ENCODE measurements at places on chromosomes 2 and 18.

DNA sequence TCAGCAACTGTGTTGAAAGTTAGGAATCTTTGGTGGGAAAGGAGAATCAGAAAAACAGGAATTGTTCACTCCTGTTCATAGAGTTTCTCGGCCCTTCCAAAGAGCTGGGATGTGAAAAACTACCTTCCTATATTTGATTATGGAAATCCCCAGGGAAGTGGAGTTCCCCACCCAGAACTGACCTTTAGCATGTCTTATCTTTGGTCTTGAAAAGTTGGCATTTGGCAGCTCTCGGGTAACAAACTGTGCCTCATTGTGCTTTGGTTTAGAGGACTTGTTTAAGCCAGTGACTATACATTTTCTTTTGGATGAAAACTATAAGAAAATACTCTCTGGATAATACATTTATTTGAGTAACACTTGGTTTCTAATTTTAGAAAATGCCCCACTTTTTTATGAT, 51.3 kb upstream of the CERS6 start:
- DNase-seq, result no peak

DNA sequence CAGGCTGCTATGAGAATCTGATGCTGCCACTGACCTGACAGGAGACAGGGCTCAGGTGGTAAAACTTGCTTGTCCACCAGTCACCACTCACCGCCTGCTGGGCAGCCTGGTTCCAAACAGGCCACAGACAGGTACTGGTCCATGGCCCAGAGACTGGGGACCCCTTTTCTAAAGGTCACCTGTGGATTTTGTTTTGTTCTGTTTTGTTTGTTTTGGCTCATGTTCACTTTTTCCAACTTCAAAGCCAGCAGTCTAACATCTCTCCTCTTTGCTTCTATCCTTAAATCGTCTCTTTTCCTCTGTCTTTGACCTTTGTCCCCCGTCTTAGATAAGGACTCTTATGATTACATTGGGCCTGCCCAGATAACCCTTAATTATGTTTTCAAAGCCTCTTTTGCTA, 3.3 kb upstream of the CERKL start:
- DNase-seq, result no peak

DNA sequence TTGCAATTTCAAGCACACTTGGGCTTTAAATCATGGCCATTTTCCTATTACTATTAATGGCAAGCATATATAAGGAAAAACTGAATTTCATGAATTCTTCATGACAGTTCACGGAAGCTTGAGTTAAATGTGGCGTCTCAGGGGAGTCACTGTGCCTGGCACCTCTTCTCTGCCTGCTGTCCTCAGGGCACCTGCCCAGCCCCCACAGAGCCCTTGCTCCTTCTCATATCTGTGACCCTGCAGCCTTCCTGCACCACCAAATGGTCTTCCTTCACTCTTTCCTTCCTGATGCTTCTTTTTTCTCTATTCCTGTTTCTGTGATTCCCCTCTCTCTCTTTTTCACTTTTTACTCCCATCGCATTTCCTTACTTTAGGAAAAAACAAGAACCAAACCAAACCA, 35.4 kb downstream of the LAMA3 start:
- DNase-seq, result no peak

DNA sequence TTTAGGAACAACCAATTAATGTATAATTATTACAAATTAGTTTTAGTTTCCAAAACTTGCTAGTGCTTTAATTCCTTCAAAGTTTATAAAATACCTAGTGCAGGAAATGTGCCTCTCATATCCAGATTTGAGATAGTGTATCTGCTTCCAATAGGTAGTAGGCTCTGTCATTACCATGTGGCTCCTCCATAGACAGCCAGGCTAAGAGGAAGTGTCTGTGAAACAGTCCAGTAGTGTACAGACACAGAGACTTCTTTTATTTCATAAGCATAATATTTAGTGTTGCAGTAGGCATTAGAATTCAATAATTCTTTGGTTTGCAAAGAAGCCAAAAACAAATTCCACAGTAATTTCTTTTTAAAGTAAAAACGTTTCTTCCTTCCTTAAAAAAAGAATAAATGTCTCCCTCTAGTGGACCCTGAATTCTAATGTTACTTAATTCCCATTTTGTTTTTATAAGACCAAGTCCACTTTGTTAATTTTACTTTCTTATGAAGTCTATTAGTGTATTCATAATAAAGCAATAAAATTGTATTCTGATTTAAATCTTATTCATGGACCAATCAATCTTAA, 101.2 kb downstream of the NEB start:
- DNase-seq, result no peak

- no peak for DNase-seq
These were observed 31.3 kb upstream of the DNAH7 start for GRCh38 chr2:196099916-196100315.

DNA sequence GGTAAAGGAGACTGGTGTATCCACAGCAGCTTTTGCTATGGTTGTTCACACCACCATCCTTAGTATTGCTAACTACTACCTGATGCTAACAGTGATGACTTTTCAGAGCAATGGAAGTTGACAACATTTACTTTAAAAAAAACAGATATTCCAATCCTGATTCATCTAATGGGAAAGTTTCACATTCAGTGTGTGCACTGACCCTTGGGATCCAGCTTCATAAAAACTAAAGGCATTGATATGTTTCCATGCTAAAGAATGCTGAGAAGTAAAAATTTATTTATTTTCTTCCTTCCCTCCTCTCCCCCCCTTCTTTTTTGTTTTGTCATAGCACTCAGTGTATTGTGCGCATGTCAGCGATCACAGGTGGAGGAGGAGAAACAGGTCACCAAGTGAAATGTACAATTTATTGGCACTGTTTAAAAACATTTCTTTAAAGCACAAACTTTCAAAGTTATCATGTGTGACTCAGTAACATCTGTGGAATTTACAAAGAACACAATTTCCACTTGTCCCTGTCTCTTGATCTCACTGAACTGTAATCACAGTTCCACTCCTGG, 229.9 kb downstream of the ALK start:
- DNase-seq, result no peak

- peak; percentile 74 for DNase-seq
These were observed 286.2 kb upstream of the EPAS1 start for GRCh38 chr2:46010925-46011490.

DNA sequence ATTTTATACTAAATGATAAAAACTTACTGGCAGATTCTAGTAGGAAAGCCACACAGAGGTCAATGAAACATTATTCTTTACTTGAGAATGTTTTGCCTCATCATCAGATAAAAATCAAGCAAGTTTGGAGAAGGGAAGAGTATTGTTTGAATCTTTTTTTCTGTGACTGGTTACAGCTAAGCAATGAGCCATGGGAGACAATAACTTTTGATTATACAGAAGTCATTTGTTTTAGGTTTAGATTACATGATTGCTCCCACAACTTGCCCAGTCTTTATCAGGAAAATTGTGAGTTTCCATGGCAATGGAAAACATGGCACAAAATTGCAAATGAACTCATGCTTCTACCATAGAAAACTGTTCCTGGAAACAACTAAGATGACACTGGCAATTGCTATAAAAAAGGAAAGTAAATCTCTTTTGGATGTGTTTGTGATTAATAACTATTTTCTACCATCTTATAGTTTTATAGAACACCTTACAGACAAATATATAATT, 476.8 kb downstream of the MBD2 start:
- no peak for DNase-seq

DNA sequence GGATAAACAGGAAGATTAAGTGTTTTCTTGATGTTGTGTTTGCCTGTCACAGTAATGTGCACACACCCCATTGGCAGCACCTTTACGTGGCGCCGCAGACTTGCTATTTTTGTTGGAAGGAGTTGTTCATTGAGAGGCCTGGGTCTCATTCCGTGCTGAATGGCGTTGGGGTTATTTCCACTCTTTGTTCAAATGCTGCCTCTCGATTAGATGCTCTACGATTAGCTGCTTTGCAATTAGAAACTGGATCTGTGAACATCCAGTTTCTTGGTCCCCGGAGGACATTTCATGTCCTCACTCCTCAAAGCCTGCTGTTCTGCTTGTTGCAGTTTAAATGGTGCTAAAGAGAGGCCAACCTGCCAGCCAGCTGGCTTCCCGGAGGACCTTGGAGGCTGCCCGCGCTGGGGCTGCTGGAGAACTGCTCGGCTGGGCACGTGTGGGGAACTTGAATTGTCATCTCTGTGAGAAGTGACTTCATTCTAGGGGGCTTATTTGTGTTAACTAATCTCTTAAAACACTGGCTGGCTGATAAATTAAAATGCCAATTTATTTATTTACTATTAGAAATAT, 117.4 kb upstream of the NABP1 start:
- no peak for DNase-seq

- no peak for DNase-seq
These were observed 1622.1 kb downstream of the LRP1B start for GRCh38 chr2:140508756-140509155.

GRCh38 chr2:88216641-88217040, 46.5 kb downstream of the THNSL2 start:
- DNase-seq, result no peak

DNA sequence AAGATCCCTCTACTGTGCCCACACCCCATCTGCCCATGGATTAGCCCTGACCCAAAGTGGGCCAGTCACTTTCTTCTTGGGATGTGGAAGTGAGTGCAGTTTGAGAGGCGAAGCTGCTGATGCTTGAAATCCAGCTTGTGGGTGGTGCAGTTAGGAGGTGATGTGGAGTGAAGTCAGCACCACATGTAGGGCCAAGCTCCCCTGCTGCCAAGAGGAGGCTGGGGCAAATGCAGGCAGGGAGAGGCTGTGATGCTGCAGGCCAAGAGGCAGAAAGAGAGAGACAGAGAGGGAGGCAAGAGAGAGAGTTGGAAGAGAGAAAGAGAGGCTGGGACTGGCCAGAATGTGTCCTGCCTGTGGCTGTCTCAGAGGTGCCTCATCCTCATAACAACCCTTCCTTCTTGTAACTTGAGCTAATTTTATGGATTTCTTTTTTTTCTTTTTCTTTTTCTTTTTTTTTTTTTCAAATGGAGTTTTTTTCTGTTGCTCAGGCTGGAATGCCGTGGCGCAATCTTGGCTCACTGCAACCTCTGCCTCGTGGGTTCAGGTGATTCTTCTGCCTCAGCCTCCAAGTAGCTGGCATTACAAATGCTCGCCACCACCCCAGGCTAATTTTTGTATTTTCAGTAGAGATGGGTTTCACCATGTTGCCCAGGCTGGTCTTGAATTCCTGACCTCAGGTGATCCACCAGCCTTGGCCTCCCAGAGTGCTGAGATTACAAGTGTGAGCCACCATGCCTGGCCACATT, 35.3 kb upstream of the CAB39 start:
- DNase-seq, result no peak

DNA sequence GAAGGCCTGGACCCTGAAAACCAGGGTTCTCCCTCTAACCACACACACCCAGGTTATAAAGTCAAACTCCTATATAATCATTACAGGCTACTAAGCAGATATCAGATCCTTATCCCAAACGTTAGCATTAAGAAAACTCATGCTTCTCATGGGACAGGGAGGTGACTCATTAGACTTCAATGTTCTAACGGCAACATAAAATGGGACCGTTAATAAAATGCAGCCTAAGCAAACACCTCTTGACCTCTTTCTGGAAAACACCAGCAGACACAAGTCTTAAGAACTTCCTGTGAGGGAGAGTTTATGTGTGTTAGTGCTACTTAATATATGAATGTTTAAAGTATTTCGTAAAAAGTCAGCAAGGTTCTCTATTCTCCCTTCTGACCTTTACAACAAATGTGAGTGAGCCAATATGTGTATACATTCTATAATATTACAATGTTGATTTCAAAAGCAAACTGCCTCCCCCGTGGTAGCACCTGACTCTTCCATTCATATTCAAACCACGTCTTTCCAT, 31.7 kb downstream of the LPIN2 start:
- DNase-seq, result no peak

- DNase-seq, result no peak
These were observed 9.8 kb downstream of the FZD7 start for GRCh38 chr2:202043475-202043874.

- DNase-seq, result peak; percentile 99
These were observed 97.1 kb upstream of the SERTAD2 start for GRCh38 chr2:64750817-64751285.

- no peak for DNase-seq
These were observed 7.2 kb upstream of the CD226 start for GRCh38 chr18:69954719-69955480.

DNA sequence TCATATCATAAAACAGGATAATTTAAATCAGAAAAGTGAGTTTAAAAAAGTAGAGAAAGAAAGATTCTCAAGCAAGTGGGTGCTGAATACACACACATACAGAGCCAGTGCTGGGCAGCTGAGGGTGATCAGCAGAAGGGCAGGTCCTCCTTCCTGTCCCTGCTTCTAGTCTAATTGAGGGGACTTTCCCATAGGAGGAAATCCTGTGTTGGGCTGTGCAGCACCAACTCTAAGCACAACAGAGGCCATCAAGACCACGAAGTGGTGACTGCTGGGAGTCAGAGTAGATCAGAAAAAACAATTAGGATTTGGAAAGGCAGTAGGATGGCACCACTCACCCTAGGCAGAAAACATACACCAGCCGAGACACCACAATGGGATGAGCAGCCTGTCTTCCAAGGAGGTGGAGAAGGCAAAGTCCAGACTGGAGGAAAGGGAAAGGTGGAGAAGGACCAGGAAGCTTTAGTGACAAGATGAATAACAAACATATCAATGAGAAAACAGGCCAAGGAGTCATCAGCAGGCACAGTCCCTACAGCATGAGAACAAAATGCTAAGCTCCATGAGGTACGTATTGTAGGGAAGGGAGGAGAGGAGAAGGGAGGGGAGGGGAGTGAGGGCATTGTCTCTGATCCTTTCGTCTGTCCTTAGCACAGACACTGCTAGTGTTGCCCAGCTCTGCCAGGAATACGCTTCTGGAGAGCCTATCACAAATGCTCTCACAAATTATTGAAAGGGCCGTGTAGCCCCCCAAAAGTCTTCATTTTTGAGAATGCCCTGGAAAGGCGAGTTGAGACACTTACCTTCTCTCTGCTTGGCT, 16.7 kb upstream of the MSGN1 start:
- DNase-seq, result no peak

DNA sequence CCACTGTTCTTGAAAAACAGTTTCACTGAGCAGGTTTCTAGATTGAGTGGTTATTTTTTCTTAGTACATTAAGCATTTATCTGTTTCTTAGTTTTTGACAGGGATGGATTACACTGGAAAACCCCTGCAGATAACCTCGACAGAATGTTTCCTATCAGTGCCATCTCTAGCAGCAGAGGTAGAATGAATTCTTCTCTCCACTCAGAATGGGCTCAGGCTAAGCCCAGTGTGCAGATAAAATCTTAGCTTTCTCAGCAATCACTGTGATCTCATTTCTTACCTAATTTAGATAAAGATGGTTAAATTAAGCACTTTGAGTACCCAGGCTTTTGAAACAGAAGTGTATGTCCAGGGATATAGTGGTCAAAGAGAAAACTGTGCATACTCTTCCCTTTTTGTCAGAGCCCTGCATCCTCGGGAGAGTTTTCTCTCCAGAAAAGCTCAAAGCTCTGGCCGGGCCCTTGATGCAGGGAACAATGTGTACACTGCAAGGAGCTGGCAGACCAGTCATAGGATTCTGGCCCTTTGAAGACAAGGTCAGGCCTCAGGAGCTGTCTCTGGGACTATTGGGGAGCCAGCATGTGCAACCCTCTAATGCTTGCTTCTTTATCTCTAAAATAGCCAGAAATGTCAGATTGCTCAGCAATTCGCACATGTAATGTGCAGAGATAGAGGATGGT, 10.6 kb upstream of the AKAIN1 start:
- DNase-seq, result no peak

- DNase-seq, result no peak
These were observed 52.6 kb upstream of the GALR1 start for GRCh38 chr18:77197073-77197472.
